ENCODE measurements at places on chromosomes 5 and 9.

- DNase-seq: no peak
Measured at GRCh38 chr5:72478276-72478675, 28.9 kb downstream of the ZNF366 start.

DNA sequence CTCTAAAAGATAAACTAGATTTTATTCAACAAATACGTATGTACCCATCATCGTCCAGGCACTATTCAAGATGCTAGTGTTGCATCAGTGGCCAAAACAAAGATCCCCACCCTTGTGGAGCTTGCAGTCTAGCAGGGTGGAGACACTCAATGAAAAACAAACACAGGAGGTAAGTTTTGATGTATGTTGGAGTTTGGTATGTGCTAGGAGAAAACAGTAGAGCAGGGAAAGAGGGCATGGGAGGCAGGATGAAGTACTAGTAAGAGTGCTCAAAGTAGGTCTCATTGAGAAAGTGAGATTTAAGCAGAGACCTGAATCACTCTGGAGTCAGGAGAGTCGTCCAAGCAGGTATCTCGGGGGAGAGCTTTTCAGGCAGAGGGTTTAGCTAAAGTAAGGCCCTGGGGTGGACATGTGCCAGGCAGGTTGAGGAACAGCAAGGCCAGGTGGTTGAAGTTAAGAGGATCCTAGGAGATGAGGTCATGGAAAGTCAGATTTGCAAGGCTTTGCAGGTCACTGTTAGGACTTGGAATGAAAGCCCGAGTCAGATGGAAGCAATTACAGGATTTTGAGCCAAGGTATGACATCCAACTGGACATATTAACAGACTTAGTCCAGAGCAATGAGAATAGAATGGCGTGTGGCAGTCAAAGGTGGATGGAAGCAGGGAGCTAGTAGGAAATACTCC is 9.2 kb downstream of the SNX18 start:
- DNase-seq: no peak

DNA sequence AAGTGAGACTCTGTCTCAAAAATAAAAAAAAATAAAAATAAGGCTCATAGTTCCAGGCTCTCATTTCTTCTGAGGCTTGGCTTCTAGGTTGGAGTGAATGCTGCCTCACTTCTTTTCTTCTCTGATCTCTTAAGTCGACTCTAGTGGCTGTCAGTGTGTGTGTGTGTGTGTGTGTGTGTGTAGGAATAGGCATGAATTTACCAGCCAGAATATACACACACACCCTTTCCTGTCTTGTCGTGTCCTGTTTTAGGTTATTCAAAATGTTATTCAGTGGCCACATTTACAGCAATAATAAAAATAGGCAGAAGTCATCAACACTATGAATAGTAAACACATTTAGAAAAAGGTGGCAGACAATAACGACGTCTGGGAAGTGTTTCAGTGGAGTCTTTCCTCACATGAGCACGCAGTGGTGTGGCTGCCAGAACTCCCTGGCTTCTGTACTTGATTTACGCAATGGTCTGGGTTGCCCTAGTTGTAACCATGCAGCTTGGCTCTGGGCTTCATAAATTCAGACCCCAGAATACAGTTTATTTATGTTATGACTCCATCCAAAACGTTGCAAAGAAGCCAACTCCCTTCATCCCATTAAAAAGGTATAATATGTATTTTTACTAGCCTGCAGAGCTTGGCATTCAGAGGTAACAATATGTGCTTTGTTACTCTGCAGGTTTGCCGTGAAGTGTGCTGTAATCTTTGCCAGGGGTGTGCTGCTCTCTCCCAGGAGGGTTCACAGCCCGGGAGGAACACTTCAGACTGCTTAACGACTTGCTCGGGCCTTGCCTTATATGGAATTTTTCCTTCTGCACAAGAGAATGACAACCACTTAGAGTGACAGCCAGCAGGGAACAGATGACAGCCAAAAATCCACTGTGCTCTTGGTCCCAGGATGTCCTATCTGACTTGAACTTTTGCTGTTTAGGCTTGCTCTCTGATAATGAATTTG is 34.4 kb upstream of the PALM2AKAP2 start:
- DNase-seq: no peak

DNA sequence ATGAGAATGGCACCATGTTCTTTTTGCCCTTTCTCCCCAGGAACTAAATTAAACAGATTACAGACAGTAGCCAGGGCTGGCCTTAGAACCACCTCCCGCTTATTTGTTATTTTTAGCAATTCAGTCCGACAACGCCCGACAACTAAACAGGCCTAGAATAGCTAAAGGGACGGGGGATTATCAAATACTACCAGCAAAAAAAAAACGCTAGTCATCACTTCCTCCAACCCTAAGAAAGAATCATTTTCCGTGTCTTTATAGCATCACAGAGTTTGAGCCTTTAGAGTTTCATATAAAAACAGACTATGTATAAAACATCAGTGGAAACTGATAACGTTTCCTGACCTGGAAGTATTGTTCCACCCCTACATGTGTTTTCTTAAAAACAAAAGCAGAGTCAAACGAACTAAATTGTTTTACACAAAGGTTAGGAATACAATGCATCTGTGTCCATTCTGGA is 35.3 kb downstream of the PFDN1 start:
- no peak for DNase-seq

DNA sequence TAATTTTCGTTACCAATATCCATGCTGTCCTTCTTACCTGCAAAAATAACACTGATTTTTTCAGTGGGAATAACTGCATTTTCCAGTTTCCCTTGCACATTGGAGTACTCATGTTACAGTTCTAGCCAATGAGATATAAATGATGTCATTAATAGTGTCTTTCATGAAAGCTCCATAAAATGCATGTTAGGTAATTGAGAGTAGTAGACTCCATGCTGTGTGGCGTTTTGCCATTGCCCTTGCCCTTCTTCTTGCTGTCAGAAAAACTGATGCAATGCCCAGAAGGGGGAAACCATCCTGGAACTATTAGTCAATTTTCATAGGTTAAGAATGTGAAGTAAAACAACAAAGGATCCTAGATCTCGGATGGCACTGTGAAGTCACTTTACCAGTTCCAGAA is 1765.3 kb downstream of the EFNA5 start:
- DNase-seq: no peak

GRCh38 chr5:14880688-14881087 is 9.1 kb upstream of the ANKH start:
- DNase-seq: no peak

GRCh38 chr9:84669288-84670137 is at the start of gene NTRK2:
Gene NTRK2, plus strand, starts transcription at chr9:84669729. Its CDS starts 1,020 bp downstream, at chr9:84670749.
- DNase-seq: peak; percentile 21

DNA sequence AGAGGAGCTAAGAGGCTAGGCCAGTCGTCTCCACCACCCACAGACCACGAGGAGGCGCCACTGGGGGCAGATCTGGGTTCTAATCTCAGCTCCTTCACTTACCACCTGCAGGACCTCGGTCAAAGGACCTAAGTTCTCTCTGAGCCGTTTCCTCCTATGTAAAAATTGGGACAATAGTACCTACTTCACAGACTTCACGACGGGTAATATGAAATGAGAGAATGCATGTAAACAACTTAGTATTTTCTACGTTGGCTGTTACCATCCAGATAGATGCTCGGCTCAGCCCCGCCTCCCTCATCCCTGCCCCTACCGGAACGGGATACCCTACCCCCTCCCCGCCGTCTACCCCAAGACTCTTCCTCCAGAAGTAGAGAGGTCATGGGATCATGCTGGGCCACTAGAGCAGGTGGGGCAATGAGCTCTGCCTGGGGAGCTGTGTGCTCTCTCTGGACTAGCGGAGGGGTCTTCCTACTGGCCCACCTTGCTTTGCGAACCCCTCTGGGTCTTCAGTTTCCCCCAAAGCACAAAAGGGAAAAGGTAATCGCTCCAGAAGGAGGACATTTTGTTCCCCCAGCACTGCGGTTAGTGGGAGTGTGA is 541 bp downstream of the GNPDA1 start:
- peak; percentile 40 for DNase-seq

DNA sequence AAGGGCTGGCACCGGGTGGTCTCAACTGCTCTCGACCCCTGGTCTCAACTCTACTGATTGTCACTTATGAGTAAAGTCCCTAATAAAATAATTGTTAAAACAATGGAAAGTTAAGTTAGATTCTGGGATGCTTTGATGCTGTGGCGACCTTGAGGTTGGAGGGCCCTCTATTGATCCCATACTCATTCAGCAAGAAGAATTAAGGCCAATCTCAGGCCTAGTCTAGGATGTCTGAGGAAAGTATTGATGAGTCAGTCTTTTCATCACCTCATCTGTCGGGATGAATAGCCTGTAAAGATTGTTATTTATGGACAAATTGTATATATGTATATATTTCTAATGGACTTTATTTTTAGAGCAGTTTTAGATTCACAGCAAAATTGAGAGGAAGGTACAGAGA is 50.8 kb downstream of the WDR36 start:
- no peak for DNase-seq

DNA sequence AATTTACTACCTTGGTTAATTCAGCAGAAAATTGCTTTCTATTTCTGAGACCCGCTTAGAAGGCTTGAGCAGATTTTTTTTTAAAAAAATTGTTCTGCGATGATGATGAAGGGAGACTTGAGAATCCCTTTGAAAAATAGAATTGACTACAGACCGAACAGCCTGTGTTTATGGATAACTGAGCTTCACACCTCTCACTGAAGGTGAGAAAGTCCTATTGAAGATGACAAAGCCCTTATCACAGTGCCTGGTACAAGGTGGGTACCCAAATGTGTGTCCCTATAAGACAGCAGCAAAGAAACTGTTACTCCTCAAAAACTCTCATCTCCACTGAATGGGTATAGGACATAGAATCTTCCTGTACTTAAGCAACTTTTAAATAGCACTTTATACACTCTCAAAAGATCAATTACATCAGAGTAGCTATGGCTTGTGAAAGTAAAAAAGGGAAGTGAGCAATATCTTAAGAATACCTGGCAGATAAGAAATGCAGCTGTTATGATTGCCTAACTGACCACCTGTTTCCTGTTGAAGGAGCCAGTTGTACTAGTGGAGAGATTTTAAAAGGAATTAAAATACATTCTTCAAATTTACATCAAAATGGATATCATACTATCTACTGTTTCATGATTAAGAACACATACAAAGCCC is 419.7 kb downstream of the CHSY3 start:
- peak; percentile 24 for DNase-seq

- DNase-seq: no peak
Measured at GRCh38 chr5:135472141-135472540, 20.0 kb upstream of the TIFAB start.

- DNase-seq: no peak
Measured at GRCh38 chr9:29830821-29831220, 2257.5 kb upstream of the C9orf72 start.

- no peak for DNase-seq
Measured at GRCh38 chr5:78562001-78562400, 86.6 kb downstream of the LHFPL2 start.

GRCh38 chr9:122071715-122072114 is 21.4 kb downstream of the TTLL11 start:
- no peak for DNase-seq

GRCh38 chr5:53987101-53987500 is 323.3 kb downstream of the ARL15 start:
- no peak for DNase-seq

- DNase-seq: no peak
Measured at GRCh38 chr9:38137342-38137741, 68.3 kb upstream of the SHB start.

DNA sequence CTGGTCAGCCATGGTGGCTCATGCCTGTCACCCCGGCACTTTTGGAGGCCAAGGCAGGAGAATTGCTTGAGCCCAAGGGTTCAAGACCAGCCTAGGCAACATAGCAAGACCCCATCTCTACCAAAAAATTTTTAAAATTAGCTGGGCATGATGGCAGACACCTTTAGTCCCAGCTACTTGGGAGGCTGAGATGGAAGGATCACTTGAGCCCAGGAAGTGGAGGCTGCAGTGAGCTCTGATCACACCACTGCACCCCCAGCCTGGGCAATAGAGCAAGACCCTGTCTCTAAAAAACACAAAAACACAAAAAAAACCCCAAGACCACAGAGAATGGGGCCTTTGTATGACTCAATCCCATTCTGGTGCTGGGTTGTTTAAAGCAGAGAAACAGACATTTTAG is 44.0 kb downstream of the MED27 start:
- no peak for DNase-seq

- DNase-seq: no peak
Measured at GRCh38 chr5:111556501-111556900, 44.2 kb upstream of the STARD4 start.

GRCh38 chr5:39379693-39380092 is 15.4 kb upstream of the C9 start:
- DNase-seq: no peak

GRCh38 chr5:118984602-118985001 is 3.7 kb downstream of the DTWD2 start:
- DNase-seq: no peak

DNA sequence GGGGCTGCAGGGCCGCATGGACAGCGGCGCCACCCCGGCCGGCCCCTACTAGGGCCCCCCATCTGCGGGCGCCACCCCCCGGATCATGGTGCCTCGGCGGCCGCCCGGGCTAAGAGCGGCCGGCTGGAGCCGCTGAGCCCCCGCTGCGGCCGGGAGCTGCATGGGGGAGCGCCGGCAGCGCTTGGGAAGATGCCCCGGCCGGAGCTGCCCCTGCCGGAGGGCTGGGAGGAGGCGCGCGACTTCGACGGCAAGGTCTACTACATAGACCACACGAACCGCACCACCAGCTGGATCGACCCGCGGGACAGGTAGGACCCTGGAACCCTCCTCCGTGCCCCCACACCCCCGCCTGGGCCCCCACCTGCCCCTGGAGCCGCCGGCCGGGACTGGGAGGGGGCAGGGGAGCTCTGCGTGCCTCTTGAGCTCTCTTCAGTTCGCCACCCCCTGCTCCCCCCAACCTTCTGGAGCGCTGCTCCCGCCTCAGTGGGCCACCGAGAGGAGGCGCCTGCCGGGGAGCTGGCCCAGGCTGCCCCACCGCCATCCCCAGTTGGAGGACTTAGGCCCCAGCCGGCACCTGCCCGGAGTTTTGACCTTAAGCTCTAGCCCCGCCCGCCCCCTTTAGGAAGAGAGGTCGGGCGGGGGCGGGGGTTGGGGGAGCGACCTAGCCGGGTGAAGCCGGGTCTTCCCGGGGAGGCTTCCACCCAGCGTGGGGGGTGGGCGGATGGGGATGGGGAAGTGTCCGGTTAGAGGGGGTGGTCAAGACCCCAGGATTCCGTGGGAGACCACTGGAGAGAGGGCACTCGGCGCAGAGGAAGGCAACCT is 730 bp downstream of the WWC1 start:
- peak; percentile 16 for DNase-seq

- DNase-seq: no peak
Measured at GRCh38 chr5:178576591-178577351, 13.4 kb downstream of the COL23A1 start.

- DNase-seq: no peak
Measured at GRCh38 chr9:106916466-106917235, 53.7 kb downstream of the ZNF462 start.

- DNase-seq: no peak
Measured at GRCh38 chr5:169656125-169656901, 19.2 kb downstream of the DOCK2 start.

DNA sequence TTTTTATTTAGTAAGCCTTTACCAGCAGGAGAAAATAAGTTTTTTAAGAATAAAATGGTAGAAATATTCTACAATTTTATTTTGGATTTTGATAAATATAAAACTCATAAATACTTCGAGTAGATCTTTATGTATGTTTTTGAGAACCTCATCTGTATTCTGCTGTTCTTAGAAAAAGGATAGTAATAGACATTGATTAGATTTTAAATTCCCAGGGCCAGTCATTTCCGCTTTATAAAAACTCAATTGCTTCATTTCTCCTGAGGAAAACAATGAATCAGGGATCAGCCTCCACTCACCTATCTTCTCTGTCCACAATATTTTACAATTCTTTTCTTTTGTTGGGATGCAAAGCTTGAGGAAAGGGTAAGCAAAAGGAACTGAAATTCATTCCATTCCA is 1983.5 kb upstream of the C9orf72 start:
- no peak for DNase-seq
